Stimulated activated CD8-positive, alpha-beta memory T cell treated with anti-CD3 and anti-CD28 coated beads, Interleukin-7, amount 100 ng/mL, for 1 hour (primary cell): ENCODE measurements at places on chromosomes 12 and 14.

DNA sequence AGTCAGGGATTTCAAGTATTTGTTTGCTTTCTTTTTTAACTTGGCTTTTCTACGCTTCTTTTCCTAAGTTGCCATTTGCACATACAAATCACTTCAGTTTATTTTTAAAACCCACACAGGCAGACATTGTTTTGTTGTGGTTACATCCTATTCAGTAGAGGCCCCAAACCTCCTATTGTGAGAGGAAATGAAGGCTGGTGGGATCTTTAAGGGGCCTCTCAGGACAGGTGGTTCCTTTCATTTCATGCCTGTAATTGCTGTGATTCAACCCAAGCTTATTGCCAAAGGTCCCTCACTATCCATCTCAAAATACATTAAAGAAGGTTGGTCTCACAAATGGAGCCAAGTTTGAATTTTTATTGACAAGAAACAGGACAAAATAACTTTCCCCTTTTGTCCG, 257.1 kb downstream of the ADAMTS20 start:
- DNase-seq = no peak

DNA sequence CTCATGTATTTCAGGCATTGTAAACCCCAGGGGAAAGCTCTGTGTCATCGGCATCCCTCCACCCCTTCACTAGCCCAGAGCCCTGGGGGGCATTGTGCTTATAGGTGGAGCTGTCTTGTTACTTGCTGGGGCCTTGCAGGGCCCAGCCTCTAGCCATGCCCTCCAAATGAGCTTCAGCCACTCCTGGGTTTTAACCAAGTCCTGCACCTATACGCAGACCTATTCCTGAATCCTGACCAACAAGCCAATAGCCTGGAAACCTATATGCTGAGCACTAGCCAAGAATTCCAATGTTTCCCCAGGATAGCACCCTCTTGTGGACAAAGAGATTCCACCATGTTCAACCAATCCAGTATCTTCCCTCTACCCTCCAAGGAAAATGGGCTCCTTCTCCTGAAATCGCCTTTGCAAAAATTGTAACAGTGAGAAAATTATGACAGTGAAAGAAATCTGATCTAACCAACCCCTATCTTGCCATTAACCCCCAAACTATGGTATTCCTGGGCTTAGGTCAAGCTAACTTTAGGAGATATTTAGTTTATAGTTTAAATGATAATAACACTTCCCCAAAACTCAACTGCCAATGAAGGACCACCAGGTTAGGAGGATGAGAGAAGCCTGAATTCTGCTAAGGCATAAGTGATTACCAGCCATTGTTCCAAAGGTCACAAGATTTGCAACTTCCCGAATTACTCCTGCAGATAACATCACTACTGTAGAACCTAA, 55.5 kb downstream of the TTC7B start:
- no peak for DNase-seq

GRCh38 chr14:32677129-32677780, 261.4 kb upstream of the NPAS3 start:
- DNase-seq = no peak

DNA sequence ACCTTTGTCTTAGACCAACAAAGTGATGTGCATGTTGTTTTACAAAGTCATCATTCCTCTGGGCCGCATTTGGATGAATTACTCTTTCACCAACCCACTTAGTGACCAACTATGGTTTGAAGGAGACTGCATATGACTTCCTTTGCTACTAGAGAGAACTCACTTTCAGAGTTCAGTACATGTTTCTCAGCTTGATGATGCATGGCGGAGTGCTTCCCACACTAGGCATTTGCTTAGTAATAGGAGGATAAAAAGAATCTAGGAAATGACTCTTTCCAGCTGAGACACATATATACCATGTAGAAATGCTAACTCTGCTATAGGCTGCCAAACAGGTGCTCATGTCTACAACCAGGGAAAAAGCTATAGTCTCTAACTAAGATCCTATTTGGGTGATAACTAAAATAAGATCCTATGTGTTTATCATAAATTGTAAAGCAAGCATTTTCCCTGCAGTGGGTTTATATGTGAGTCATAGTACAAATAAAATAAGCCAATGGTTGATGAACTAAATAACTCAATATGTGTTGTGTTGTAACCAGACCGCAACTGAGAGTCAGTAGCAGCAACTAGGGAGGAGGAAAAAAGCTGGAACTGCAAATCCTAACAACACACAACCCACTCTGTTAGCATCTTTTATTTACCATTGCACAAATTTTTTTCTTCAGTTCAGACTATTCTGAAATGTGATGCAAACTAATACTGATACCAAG, 87.2 kb downstream of the TSPAN8 start:
- DNase-seq = no peak

DNA sequence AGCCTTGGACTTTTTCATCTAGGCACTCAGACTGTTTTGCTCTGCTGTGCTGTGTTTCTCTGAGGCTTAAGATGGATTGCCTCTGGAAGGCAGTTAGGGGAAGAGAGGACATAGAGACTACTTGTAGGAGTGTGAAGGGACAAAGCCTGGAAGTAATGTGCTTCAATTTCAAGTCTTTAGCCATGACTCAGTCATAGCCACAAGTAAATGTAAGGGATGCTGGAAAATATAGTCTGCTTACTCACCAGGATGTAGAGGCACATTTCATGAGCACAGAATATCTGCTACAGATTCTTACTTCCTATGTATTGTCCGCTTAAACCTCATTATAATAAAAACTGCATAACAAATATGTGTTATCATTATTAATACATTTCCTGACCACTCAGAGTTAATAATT, 794.3 kb upstream of the NOVA1 start:
- no peak for DNase-seq

GRCh38 chr12:108722992-108723766, 8.1 kb downstream of the CORO1C start:
- DNase-seq = no peak

DNA sequence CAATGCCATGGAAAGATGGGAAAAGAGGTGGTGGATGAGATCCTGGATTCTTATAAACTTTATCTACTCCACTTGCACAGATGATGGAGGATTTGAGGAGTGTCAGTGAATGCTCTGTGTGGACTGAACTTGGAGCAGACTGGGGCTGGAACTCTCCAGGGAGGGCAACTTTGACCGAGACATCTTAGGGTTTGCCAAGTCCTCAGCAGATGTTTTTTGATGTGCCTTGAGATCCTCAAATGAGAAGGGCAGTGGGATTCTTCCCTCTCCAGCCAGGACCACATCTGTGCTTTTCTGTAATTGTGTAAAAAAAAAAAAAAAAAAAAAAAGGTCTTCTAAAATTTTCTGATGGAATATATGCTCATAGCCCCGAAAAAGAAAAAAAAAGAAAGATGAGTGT, 23.0 kb upstream of the MYL2 start:
- DNase-seq = no peak

- DNase-seq = no peak
These were observed 72.2 kb downstream of the BORCS5 start for GRCh38 chr12:12428961-12429657.
